ENCODE measurements at places on chromosomes 2 and 18.

DNA sequence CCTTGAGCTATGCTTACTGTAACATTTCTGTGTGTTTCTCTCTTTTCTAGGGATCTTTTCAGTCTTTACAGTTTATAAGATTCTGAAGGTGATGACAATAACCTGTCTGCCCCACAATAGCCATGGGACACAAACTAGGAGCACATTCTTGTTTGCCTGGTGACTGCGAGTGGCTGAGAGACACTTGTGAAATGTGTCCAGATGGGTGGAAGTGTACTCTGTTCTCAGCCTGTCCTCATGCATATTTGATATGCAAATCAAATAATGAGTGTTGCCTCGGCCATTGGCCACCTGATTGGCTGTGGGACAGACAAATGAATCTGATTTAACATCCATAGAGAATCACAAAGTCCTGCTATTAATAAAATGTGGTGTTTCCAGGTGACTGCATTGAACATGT is 246.2 kb downstream of the HNMT start:
- no peak for DNase-seq

DNA sequence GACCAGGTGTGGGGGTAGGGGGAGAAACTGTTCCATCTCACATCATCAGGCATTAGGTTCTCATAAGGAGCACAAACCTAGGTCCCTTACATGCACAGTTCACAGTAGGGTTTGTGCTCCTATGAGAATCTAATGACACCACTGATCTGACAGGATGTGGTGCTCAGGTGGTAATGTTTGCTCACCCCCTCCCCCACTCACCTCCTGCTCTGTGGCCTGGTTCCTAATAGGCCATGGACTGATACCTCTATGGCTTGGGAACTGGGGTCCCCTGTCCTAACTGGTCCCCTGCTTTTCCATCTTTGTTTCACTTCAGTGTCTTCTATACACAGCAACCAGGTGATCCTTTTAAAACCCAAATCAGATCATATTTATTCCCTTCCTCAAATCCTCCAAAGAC is 267.8 kb downstream of the TNS1 start:
- DNase-seq, result no peak

- DNase-seq, result no peak
These were observed 51.7 kb downstream of the KCNIP3 start for GRCh38 chr2:95348609-95349567.

- no peak for DNase-seq
These were observed 52.7 kb upstream of the EML4 start for GRCh38 chr2:42116195-42117181.

DNA sequence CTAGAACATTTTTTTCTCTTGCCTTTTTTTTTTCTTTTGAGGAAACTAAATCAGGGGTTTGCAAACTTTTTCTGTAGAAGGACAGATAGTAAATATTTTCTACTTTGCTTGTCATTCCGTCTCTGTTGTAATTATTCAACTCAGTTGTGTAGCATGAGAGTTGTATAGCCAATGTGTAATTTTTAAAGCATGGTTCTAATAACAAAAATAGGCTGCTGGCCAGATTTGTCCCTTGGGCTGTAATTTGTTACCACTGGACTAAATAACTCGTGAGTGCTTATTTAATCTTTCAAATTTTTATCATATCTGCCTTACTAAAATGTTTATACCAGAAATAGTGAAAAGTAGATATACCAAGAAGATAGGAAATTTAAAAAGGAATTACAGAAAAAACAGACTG is 43.0 kb downstream of the CCDC148 start:
- DNase-seq, result no peak

DNA sequence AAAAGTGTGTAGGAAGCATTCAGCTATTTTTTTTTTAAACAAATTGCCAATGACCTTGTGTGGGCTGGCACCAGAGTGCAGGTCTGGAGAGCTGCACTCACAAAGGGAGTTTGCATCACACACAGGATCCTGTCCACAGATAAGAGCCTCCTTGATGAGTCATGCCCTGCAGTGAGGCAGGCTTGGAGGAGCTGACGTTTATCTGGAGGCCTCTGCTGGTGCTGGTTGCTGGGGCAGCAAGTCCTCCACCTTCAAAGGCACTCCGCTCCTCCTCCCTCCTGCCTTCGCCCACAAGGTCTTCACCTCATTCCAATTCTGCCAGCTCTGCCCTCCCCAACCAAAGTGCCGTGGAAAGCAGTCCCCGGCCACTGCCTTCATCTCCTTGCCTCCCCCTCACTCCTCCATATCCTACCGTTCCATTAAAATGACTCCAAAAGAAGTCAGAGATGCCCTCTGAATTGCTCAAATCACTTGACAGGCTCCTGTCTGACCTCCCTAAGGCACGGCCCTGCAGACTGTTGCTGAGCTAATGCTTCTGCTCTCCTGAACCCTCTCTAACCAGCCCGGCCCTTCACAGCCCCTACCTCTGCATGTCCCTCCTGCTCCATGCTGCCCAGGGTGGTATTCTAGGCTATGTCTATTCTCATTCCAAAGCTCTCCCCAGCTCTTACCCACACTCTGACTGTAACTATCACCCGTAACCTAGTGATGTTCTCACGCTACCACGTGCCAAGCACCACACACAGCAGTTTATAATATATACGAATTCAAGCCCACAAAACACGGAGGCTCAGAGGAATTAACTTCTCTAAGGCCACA is 30.9 kb downstream of the LONRF2 start:
- DNase-seq, result no peak

GRCh38 chr2:1754046-1754445 is 9.7 kb upstream of the PXDN start:
- no peak for DNase-seq

DNA sequence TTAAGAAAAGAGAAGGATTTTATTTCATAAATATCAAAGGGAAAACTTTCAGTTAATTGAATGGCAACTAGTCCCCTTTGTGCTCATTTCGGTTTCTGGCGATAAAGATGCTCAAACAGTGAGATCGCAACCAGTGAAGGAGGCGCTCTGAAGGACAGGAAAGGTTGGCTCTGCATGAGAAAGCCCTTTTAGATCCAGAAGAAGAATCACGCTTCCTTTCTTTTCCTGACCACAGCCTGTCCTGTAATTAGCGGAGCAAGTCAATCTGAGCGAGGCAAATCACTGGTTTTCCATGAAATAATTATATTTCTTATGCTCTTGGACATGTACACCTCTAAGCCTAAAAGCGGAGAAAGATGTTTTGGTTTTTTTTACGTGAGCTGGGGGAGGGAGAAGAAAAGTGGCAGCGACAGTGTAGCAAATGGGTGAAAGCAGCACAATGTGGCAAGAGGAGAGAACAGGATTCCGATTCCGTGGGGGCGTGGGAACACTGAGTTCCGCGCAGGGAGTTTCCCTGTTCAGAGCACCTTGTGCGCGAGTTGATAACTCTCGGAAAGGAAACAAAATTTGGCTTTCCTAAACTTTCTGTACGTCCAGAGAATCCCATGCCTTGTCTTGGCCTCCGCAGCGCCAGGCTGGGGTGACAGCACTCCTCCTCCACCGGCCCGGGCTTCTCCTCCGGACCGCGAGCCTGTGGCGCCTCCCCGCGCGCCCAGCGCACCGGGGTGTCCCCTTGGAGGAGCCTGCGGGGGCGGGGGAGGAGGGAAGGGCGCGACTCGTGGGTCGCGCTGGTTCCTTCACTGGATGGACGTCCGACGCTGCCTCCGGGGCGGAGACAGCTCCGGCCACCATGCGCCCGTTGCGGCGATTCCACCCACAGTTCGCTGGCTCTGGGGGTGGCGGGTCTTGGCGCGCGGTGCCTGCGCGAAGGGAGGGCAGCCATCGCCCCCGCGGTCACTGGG is 620 bp upstream of the SLC9A2 start:
- no peak for DNase-seq

DNA sequence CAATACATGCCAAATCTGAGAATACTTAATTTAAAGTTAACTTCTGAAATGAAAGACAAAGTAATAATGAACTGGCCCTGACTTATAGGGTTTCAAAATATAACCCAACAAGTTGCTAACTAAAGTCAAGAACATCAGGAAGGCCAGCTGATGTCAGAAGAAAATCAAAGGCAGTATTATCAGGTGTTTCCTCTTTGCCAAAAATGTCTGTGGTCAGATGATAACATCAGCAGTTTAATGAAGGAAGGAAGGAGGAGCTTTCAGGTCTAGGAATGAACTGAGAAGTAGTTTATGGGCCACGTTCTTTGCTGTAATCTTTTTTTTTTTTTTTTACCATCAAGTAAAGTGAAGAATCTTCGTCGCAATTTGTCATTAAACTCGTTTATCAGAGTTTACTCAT is 40.9 kb downstream of the CDH2 start:
- no peak for DNase-seq

GRCh38 chr2:215930505-215931253 is 82.7 kb downstream of the MREG start:
- no peak for DNase-seq

DNA sequence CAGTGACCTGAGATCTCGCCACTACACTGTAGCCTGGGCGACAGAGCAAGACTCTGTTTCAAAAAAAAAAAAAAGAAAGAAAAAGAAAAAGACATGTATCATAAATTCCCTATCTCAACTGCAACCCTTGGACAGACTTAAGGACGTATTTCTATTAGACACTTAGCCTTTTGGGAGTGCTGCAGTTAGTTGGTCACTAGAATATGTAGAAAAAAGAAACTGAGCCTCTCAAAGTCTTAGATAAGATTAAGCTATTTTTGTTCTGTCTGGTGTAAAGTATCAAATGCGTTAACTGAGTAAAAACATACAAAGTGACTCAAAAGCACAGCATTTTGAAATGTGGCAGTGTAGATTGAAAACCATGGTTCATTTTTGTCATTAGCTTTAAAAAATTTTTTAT is 7.3 kb downstream of the NBEAL1 start:
- no peak for DNase-seq

DNA sequence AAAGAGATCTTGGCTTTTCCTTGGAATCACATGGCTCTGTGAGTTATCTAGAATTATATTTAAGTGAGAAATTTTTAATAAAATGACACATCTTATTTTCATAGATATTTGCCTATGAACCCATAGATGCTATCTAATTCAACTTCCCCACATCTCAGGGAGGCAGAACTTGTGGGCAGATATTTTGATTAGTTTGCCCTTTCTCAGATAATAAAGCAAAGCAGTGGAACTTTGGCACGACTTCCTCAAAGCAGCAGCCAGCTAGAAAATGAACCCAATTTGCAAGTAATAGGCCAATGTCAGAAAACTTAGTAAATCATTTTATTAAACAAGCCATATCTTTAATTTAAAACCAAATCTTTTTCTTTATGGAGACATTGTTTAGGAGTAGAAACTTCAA is 32.7 kb downstream of the RAB27B start:
- DNase-seq, result no peak

GRCh38 chr2:112242384-112242783 is 12.5 kb downstream of the ZC3H8 start:
- DNase-seq, result no peak

DNA sequence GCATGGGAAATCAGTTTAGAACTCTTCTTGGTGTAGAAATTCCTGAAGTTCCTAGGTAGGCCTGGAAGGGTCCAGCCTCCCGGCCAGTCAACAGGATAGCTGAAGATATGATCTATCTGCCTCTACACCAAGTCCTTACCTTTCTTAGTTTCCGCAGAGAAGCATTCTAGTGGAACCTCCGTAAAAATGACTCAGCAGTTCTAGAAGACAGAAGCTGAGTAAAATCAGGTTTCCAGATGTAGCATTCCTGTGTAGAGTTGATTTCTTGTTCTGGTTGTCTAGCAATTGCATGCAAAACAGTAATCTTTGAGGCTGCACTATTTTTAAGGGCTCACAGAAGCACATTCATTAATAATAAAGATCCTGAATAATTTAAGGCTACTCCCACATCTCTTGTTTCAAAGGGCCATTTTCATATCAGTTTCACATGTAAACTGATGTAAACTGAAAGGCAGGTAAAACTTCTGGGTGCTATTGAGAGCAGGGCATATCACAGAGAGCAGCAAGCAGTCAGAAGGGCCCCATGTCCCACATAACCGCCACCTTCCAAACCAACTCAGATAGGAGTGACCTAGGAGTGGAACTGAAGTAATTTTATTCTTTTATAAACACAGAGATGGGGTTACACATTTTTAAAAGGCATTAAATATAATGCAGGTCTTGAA is 3.2 kb upstream of the DYTN start:
- DNase-seq, result no peak

DNA sequence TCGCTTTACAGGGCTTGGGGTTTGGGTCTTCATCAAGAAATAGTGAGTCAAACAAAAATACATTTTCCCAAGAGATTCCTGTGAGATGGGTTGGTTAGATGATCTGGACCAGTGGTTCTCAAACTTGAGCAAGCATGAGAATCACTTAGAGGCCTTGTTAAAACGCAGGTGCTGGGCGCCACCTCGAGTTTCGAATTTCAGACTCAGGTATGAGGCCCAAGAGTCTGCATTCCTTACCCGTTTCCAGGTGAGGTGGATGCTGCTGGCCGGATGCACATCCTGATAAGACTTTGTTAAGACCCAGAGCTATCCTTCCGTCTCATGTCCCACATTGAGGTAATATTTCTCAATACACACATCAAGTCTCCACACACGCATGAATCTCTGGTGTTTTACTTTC is 707.8 kb upstream of the SALL3 start:
- no peak for DNase-seq

DNA sequence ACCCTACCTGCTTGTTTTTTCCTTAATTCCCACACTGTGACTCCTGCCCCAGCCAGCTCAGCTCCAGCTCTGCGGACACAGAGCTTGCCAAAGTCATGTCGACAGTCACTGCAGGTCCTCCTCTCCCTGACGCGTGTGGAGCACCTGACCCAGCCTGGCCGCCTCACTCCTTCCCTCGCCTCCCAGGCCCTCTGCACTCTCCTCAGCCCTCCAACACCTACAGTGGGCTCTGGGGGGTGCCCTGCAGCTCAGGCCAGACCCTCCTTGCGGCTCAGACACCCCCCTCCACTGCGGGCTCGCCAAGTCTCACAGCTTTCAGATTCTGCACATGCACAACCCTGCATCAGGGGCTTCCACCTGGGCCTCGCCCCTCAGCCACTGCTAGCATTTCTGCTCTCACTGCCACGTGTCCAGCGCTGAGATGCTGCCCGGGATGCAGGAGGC is 68.3 kb downstream of the NDUFA10 start:
- DNase-seq, result no peak

DNA sequence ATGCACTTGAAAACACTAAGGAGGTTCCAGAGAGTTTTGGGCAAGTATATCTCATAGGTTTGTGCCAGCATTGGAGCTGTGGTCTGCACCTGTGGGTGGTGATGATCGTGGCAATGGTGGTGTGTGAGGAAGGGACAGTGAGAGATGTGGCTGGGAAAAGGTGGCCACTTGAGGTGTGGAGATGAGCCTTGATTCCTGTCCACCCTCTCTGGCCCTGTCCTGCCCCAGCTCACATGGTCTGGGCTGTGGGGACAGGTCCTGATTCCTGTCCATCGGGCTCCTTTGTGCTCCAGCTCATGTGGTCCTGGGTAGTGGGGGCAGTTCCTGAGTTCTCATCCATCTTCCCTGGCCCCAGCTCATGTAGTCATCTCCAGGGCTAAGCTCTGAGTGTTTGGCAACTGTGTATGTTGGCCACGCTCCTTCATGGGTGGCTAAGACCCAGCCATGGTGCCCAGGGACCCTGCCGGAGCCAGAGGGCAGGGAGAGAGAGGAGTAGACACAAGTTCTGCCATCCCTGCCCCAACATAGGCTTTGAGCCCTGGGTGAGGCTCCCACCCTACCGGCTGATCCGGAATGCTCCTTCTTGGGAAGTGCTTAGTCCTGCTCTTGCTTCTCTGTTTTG is 294.4 kb upstream of the HDAC4 start:
- DNase-seq, result no peak

- no peak for DNase-seq
These were observed 34.4 kb upstream of the FZD7 start for GRCh38 chr2:201999279-201999678.

GRCh38 chr2:191145769-191146471 is 4.9 kb downstream of the STAT4 start:
- DNase-seq, result no peak

Measured in cortex of kidney (tissue), 1 donor.